Neural progenitor cell (in vitro differentiated cells): ENCODE measurements at places on chromosomes 11 and 22.
A peak's percentile ranks its signal among the peaks of the same experiment; 100 is the strongest.

DNA sequence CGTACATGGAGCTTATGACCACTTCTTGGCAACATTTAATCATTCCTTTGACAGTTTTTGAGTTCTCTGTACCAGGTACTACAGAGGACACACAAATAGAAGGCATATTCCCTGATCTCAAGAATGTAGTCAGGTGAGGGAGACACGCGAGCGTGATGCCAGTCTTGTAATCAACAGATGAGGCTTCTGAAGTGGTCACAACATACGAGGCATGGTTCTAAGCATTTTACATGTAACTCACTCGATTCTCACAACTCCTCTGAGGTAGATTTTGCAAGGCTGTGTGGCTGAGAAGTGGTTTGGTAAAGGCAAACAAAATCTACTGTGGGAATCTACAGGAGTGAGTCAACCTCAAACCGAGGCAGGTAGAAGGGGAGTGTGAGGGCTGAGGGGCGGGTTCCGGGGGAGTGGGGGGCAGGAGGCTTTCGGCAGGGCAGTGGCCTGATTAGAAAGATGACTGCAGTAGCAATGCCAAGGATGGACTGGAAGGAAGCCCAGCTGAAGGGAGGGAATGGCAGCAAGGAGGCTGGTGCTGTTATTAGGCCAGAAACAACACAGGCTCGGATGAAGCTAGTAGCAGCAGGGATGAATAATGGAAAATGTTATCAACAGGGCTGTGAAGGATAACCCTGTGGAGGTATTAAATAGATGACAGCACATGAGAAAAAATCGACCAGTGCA is 63.8 kb downstream of the ST14 start:
- DNase-seq: no peak

- DNase-seq: no peak
Measured at GRCh38 chr22:46213052-46213451, 37.0 kb downstream of the CDPF1 start.

GRCh38 chr11:119126675-119127268 is 5.4 kb downstream of the HINFP start:
- no peak for DNase-seq

DNA sequence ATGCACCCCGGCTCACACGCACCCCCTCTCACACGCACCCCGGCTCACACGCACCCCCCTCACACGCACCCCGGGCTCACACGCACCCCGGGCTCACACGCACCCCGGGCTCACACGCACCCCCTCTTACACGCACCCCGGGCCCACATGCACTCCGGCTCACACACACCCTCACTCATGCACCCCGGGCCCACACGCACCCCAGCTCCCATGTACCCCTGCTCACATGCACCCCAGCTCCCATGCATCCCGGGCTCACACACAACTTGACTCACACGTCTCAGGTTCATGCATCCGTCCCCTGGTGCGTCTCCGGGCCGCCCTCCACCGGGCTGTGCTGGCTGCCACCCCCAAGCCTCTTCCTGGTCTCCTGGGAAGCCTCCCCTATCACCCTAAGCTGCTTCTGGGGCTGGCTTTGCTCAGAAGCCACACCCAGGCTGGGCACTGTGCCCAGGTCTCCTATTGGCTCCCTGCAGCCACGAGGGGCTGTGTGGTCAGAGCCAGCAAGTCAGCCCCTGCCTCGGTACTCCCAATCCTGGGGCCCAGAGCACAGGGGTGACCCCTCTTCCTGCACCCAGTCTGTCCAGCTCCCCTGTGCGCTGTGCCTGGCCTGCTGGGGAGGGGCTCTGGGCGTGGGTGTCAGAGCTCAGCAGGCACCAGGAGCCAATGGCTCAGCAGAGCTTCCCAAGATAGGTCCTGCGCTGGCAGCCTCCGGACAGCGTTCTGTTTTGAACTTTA is 16.9 kb downstream of the TSPAN4 start:
- no peak for DNase-seq

DNA sequence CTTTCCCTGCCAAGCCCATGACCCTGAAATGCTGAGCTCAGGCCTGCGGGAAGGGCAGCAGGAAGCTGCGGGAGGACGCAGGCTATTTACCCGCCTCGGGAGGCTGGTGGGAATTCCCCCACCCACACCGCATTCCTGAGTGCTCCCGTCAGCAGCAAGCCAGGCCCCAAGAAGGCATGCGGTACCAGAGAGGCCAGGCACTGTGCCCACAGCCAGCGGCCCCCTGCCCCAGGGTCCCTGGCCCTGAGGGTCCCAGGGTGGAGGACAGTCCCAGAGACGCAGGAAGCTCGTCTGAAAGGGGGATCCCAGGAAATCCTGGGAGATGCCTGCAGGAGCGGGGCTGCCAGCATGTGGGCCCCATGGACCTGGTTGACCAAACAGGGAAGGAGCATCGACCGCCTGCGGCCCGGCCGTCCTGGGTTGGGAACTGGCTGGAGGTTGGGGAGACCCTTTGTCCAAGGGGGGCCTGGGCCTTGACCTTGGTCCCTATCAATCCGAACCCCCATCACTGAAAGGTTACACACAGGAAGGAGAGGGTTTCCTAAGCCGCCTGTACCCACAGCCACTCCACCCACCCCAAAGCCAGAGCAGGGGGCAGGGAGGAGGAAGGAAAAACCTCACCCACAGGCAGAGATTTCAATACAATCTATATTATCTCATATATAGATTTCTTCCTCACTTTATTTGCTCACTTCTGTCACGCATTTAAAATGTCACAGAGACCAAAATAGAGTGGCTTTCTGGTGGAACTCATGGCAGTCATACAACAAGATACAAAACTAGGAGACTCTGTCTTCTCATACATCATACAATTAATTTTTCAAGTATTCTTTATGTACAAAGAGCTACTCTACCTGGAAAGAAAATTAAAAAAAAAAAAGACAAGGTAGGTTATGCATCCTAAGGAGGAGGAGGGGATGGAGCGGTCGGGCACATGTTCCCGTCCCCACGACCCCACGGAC is 17.1 kb downstream of the MAFF start:
- peak; percentile 65 for DNase-seq

DNA sequence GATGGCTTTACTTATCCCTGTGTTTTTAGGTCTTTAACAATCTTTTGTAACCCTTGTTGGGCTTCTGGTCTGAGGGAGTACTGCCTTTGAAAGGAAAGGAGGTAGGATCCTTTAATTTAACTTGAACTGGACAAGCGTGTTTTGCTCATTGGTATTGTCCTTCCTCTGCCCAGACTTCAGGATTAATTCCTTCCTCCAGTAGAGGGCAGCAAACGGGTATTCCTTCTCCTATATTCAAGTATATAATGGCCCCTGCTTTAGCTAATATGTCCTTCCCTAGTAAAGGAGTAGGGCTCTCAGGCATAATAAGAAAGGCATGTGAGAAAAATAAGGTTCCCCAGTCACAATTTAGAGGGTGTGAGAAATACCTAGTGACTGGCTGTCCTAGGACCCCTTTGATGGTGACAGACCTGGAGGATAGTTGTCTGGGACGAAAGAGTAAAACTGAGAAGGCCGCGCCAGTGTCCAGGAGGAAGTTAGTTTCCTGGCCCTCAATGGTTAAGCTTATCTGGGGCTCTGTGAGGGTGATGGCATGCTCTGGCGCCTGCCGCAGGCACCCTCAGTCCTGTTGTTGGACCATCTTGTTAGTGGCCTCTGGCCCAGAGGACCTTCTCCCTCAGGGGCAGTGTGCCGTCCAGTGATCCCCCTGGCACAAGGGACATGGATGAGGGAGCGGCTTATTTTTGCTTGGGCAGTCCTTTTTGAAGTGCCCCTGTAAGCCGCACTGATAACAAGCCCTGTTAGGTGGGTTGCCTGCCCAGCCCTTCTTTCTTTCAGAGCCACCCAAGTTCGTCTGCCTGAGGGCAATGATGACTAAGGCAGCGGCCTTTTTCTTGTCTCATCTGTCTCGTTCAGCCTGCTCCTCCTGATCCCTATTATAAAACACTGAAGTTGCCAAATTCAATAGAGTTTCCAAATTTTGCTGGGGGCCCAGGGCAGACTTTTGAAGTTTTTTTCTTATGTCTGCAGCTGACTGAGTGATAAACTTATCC is 51.8 kb downstream of the C11orf71 start:
- DNase-seq: peak; percentile 64

DNA sequence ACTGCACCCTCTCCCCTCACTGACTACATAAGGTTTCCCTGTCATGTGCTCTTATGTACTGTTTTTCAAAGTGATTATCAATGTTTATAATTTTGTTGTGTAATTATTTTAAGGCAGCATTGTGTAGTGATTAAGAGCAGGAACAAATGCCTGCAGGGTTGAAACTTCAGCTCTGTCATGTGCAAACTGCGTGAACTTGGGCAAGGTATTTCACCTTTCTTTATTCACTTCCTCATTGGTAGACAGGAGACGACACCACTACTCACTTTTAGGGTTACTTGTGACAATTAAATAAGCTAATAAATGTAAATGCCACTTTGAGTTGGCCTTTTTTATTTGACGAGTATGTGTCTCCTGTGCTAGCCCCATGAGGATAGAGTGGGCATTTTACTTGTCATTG is 86.5 kb upstream of the E2F8 start:
- no peak for DNase-seq

DNA sequence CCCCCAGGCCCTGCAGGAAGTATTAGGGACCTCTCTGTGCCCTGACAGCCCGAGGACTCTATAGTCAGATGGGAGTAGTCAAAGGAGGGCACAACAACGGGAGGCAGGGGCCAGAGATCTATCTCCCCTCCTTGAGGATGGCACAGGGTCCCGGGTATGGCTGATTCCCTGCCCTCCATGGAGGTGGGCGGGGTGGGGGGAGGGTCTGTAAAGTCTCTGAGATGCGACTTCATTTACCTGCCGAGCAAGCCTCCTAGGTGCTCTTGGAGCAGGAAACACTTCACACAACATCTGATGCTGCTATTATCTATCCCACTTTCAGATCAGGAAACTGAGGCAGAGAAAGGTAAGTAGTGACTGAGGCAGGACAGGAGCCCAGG is 769 bp upstream of the CDC42EP1 start:
- DNase-seq: no peak

DNA sequence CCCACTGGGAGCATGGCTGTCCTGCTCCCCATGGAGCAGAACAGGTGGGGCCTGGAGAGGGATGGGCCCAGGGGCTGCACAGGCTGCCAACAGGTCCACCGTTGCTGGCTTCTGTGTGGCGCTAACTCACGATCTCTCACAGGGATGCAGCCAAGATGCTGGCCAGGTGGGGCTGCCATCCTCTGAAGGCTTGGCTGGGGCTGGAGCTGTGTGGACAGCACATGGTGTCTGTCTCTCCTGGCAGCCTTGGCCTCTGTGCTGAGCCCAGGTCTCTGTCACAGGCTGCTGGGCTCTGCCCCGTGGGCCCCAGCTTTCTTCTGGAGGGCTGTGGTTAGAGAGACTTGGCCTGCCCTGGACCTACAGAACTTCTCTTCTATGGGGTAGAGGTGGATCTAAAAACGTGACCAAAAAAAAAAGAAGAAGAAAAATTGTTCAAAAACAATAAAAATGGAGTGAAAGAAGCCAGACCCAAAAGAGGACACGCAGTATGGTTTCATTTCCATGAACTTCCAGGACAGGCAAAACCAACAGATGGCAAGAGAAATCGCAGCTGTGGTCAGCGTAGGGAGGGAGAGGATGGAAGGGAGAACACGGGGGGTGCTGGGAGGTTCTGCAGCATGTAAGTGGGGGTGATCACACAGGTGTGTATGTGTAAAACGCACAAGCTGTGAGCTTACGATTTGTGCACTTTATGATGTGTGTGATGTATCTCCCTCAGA is 12.2 kb downstream of the PARVG start:
- DNase-seq: no peak

DNA sequence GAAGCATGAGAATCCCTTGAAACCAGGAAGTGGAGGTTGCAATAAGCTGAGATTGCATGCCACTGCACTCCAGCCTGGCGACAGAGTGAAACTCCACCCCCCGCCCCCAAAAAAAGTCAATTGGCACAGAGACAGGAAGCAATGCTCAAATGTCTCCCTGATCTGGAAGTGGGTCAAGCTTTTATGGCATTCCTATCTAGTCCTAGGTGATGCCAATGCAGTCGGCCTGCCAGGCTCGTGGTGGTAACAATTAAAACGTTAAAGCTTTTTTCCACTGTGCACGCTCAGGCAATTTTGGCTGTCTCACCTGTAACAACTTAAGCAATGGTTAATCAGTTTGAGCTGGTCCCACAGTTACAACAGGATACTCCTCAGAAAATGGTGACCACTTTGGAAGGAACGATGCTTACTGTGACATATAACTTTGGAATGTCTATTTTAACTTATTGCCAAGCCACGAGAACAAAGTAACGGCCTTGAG is 18.9 kb upstream of the PISD start:
- no peak for DNase-seq
